Thyroid gland (tissue), 4 donors: ENCODE measurements at places on chromosomes 2 and 18. TPM values are rescaled to one million over a fixed set of nuclear protein-coding genes. Genes with fewer than 3 reads are reported as not detected.

DNA sequence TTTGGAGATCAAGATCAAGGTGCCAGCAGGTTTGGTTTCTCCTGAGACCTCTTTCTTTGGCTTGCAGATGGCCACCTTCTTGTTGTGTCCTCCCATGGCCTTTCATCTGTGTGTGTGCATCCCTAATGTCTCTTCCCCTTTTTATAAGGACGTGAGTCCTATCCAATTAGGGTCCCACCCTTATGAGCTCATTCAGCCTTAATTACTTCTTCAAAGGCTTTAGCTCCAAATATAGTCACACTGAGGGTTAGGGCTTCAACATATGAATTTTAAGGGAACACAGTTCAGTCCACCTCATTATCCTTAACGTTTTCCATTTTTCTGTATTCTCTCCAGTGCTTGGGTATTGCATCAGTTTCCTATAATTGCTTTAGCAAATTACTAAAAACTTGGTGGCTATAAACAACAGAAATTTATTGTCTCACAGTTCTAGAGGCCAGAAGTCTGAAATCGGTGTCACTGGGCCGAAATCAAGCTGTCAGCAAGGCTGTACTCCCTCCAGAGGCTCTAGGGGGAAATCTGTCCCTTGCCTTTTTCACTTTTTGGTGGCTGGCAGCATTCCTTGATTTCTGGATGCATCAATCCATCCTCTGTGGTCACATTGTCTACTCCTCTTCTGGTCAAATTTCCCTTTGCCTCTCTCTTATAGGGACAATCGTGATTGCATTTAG is 34.1 kb downstream of the CDC42EP3 start:
- DNase-seq = no peak

- no peak for DNase-seq
Observed at GRCh38 chr18:32258558-32259204, 68.8 kb downstream of the MEP1B start.

GRCh38 chr2:497770-498492 is 179.3 kb downstream of the TMEM18 start:
- DNase-seq = no peak

DNA sequence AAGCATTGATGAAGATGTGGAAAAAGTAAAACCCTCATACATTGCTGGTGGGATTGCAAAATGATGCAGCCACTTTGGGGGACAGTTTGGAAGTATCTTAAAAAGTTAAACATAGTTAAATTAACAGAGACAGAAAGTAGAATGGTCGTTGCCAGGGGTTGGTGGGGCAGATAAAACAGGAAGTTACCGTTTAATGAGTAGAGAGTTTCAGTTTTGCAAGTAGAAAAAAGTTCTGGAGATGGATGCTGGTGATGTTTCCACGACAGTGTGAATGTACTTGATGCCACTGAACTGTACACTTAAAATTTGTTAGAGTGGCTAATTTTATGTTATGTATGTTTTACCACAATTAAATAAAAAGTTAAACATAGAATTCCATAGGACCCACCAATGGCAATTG is 44.5 kb upstream of the EGR4 start:
- no peak for DNase-seq

- DNase-seq = no peak
Observed at GRCh38 chr2:191676790-191677645, 918 bp upstream of the NABP1 start.

- DNase-seq = no peak
Observed at GRCh38 chr2:218743068-218743467, 32.4 kb downstream of the TTLL4 start.

The LYG2 gene
- not detected for total RNA-seq
